ENCODE measurements at places on chromosomes 11 and 22.

- no peak for DNase-seq
Observed at GRCh38 chr22:32536352-32536751, 61.7 kb downstream of the FBXO7 start.

DNA sequence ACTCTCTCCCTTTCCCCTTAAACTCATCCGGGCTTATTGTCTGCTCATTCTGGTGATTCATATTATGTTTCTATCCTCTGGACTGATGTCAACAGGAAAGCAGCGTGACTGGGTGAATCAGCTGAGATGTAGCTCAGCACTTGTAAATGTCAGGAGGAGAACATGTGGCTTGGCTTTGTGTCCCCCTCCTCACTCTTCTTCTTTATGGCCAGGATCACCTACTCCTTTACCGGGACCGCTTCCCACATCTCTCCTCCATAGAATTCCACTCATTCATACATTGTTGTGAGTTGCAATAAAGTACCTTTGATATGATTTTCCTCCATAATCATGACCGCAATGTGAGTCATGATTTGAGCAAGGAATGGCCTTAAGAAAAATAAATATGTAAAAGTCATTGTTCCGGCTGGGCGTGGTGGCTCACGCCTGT is 15.8 kb upstream of the SYN3 start:
- DNase-seq: no peak

DNA sequence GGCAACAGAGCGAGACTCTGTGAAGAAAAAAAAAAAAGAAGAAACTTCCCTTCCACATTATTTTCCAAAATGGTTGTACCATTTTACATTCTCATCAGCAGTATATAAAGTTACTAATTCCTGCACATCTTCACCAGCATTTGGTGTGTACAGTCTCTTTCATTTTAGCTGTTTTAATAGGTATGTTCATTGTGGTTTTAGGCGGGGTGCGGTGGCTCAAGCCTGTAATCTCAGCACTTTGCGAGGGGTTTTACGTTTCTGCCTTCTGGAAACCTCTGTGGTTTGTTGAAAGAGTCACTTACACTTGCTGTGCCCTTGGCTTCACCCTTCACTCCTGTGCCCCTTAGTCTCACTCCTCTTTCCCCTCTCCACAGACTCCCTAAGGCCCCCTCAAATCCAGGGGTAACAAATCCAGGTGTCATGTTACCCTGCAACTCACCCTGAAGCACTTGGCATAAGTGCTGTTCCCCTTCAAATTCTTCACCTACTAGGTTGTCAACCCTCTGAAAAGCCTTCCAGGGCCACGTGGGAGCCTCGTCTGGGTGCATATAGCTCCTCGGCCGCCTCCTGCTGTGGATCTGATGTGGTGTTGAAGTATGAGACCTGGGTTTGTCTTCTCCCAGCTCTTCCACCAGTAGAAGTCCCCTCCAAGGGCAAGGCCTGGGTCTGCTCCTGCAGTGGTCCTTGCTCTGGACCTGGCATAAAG is 20.8 kb downstream of the TOB2 start:
- no peak for DNase-seq

DNA sequence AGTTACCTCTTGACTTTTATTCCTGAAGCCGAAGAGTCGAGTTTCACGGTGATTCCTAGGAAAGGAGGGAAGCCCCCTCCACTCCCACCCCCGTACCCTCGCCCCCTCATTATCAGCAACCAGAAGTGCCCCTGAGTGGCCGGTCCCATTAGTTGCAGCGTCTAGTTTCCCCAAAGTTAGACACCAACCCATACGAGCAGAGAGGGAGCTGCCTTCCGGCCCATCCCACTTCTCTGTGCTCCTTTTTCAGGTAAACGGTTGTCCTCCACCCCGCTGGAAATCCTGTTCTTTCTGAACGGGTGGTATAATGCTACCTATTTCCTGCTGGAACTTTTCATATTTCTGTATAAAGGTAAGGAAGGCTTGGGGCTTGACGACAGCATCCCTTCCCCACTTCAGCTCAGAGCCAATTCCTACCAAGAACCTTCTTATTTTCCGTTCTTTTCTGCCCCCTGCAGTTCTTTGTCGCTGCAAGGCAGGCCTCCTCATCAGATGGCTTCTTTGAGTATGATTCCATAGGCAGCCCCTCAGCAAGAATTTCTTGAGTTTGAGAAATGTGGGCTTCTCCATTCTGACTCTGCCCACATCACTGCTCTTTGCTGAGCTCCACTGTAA is 701 bp downstream of the TMEM216 start:
- DNase-seq: no peak

GRCh38 chr22:43185860-43186261 is 1.1 kb downstream of the TTLL12 start:
- DNase-seq: no peak

GRCh38 chr11:34356576-34356912 is 1.3 kb downstream of the ABTB2 start:
- DNase-seq: no peak

- peak; percentile 56 for DNase-seq
Observed at GRCh38 chr22:41557401-41558240, 3.2 kb upstream of the CSDC2 start.

DNA sequence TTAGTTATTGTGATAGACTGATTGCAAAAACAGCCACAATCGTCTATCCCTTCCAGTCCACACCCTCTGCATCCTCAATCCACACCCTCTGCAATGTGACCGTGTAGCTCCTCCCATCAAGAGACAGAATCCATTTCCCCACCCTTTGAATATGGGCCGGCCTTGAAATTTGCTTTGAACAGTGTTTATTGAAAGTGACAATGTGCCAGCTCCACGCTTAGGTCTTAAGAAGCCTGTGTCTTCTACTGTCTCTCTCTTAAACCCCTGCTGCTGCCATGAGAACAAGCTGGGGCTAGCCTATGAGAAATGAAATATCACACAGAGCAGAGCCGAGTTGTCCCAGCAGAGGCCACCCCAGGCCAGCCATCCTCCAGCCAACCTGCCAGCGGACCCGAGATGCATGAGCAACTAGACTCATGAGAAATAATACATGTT is 22.3 kb upstream of the MICAL2 start:
- DNase-seq: peak; percentile 10

All from C1 segment of cervical spinal cord (tissue), 14 donors.